ENCODE measurements at places on chromosomes 12 and 14.

- DNase-seq = no peak
These were observed 368.7 kb downstream of the NELL2 start for GRCh38 chr12:44507461-44507860.

GRCh38 chr14:85915711-85916110 lies 385.8 kb downstream of the FLRT2 start:
- DNase-seq = no peak

GRCh38 chr12:90028635-90029051 lies 320.0 kb upstream of the ATP2B1 start:
- peak; percentile 59 for DNase-seq

- no peak for DNase-seq
These were observed 39.5 kb downstream of the PRMT8 start for GRCh38 chr12:3530548-3530947.

- peak; percentile 52 for DNase-seq
These were observed 2.8 kb downstream of the CAND1 start for GRCh38 chr12:67271976-67272375.

- DNase-seq = no peak
These were observed 18.9 kb upstream of the CRACR2A start for GRCh38 chr12:3771853-3772252.

- DNase-seq = no peak
These were observed 2.9 kb upstream of the OTX2 start for GRCh38 chr14:56813143-56813551.

- DNase-seq = no peak
These were observed 6.1 kb upstream of the HELB start for GRCh38 chr12:66296176-66296683.

- DNase-seq = no peak
These were observed 473.6 kb downstream of the RMST start for GRCh38 chr12:97936165-97936564.

GRCh38 chr12:49091836-49092085 lies 2.8 kb downstream of the DHH start:
- DNase-seq = no peak

DNA sequence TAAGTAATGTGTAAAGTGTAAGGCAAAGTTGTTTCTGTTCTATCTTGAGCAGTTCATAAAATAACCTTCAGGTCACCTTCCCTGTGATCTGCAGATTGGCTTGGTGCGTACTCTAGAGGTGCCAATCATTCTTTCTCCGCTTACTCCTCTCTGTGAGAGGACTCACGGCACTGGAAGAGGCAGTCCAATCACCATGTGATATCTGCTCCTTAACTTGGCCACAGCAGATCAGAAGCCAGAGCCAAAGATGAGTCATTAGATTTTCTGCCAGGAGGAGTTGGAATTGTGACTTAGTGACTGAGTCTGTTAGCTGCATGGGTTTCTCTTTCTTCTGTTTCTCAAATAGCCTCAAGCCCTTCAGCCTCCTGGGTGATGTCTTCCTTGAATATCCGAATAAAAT lies 165.5 kb downstream of the SLC41A2 start:
- peak; percentile 74 for DNase-seq

DNA sequence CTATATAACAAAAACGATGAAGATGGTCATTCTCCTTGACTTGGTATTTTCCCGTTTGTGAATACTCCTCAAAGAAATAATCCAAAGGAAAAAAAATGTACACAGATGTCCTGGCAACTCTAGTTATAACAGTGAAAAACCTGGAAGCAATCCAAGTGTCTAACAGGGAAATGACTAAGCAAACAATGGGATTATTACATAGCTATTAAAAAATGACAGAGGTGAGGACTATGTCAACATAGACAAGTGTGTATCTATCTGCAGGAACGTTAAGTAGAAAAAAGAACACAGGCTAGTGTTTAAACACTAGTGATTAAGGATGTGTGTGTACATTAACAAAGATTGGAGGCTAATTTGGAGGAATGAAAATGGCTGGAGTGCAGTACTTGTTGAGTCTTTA lies 5.9 kb upstream of the APOLD1 start:
- peak; percentile 86 for DNase-seq

DNA sequence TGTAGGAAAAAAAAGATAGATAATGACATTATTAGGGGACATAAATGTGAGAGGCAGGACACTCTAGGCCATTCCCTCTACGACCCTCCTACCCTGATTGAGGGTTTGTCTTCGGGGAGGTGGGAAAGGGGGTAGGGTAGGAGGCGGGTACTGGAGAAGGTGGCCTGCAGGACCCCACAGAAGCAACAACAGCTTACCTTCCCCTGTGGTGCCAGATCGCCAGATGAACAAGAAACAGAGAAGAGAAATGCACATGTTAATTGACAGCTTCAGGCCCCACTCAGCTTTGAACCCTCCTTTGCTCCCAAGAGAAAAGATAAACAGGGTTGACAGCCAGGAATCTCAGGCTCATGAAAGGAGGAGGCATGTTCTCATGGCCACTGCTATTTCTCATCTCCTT lies 4.8 kb downstream of the PHB2 start:
- DNase-seq = no peak

- DNase-seq = no peak
These were observed 21.6 kb downstream of the MRPS35 start for GRCh38 chr12:27732281-27732680.

- no peak for DNase-seq
These were observed 42.1 kb upstream of the FZD10 start for GRCh38 chr12:130120012-130120805.

GRCh38 chr12:87112571-87113345 lies 856.6 kb upstream of the MGAT4C start:
- DNase-seq = no peak

- no peak for DNase-seq
These were observed at the start of gene ART4 for GRCh38 chr12:14843425-14843887. Gene ART4, minus strand, starts transcription at chr12:14843526. Its CDS starts 413 bp downstream, at chr12:14843113.

DNA sequence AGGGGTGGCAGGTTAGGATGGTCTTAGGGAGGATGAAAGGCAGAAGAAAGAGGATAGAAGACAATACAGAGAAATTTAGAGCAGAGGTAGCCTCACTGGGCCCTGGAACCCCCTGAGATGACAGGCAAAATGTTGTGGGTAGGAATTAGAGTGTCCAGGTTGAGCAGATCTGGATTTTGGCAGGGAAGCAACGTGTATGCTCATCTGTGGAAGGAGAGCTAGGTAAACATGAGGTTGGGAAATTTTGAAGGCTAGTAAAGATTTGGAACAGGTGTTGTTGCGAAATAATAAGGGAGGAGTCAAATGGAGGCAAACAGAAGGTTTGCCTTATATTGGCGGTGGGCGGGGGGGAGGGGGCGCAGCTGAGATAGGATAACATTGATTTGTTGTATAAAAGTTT lies 5.3 kb downstream of the HSD17B6 start:
- DNase-seq = peak; percentile 10

- DNase-seq = no peak
These were observed 241.6 kb upstream of the NPAS3 start for GRCh38 chr14:32697114-32697513.
